ENCODE measurements at places on chromosomes 12 and 14.
A peak's percentile ranks its signal among the peaks of the same experiment; 100 is the strongest.

GRCh38 chr12:132218915-132219314 lies 74.7 kb downstream of the NOC4L start:
- H3K4me3 ChIP-seq = no peak overlapping the region
- no peaks in the 10 kb centered on the region for H3K36me3 ChIP-seq
- H3K4me1 ChIP-seq = no peaks in the 10 kb centered on the region
- peak; percentile 35 for DNase-seq
- peaks cover 58% of the 10 kb centered on the region for H3K27me3 ChIP-seq

GRCh38 chr12:27821259-27821973 lies 41.4 kb upstream of the MANSC4 start:
- peaks cover 5% of the 10 kb centered on the region for H3K4me1 ChIP-seq
- peak overlapping the region; percentile 64 for H3K4me3 ChIP-seq
- peaks cover 6% of the 10 kb centered on the region for H3K36me3 ChIP-seq
- peak overlapping the region; percentile 89 for H3K27ac ChIP-seq
- DNase-seq = peak; percentile 89
- no peaks in the 10 kb centered on the region for H3K27me3 ChIP-seq

DNA sequence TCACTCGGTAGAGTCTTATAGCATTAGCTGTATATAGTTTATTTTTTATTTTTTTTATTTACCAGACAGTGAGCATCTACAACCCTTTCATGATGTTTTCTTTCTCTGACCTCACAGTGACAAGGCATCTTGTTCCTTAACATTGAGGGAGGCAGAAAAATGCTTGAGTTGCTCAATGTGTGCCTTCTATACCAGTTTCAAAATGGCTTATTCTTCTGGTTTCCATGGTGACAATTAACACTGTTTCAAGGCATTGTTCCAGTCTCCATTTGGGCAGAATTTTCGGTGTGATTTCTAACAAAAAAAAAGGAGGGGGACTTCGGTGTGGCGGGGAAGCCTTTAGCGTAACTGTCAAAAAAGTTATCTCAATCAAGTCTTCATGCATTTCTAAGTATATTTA lies 209.7 kb upstream of the NPAS3 start:
- peaks cover 6% of the 10 kb centered on the region for H3K4me1 ChIP-seq
- no peak for DNase-seq
- H3K27me3 ChIP-seq = no peaks in the 10 kb centered on the region
- no peak overlapping the region for H3K4me3 ChIP-seq

GRCh38 chr14:33475623-33476022 lies 475.3 kb downstream of the EGLN3 start:
- no peaks in the 10 kb centered on the region for H3K27me3 ChIP-seq
- no peak overlapping the region for H3K4me3 ChIP-seq
- H3K36me3 ChIP-seq = no peaks in the 10 kb centered on the region
- no peaks in the 10 kb centered on the region for H3K4me1 ChIP-seq
- no peak overlapping the region for H3K27ac ChIP-seq
- DNase-seq = peak; percentile 81

- peak overlapping the region; percentile 2 for H3K27ac ChIP-seq
- peaks cover 18% of the 10 kb centered on the region for H3K4me1 ChIP-seq
- H3K4me3 ChIP-seq = no peak overlapping the region
- H3K36me3 ChIP-seq = no peaks in the 10 kb centered on the region
Measured at GRCh38 chr12:92369056-92369455, 223.4 kb upstream of the BTG1 start.
